Activated CD4-positive, alpha-beta memory T cell treated with anti-CD3 and anti-CD28 coated beads, Interleukin-2, amount 10 ng/mL, durations not matched to agents 7 days and 5 days (primary cell): ENCODE measurements at places on chromosomes 6 and 20. TPM values are rescaled to one million over a fixed set of nuclear protein-coding genes. Genes with fewer than 3 reads are reported as not detected.
A peak's percentile ranks its signal among the peaks of the same experiment; 100 is the strongest.

The PACSIN1 gene
- 1.8 TPM for total RNA-seq

DNA sequence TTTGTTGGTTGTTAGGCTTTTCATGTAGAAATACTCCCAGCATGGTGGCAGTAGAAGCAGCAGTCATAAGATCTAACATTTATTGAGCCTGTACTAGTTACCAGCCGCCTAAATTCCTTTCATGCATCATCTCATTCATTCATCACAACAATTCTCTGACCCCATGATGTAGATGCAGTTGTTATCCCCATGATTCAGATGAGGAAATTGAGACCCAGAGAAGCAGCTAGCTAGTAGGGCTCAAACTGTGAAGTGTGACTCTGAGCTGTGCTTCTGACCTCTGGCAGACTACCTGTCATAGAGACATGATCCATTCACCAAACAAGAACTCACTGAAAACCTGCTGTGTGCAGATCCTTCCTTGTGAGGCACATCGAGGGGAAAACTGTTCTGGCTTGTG, 16.9 kb downstream of the RREB1 start:
- no peak for DNase-seq

The ACTL10 gene
- 3.7 TPM for total RNA-seq

- DNase-seq = no peak
These were observed 194.7 kb upstream of the RSPO3 start for GRCh38 chr6:126923807-126924206.

DNA sequence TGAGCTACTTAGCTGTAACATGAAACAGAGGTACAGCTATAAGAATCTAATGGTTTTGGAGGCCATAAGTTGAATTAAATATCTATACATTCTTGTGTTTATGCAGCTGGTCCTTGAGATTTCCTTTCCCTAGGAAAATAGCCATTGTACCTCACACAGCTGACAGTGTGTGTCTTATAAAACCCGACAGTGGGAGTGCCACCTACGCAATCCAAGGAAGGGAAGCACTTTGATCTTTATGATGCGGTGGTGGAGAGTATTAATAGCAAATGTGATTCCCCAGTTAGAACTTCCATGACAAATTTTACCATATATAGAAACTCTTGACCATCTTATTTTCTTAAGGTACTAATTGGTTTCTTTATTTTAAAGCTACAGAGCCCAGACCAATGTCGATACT, 149.5 kb downstream of the TMEM200A start:
- no peak for DNase-seq

GRCh38 chr6:159110013-159110412, 59.2 kb upstream of the FNDC1 start:
- peak; percentile 41 for DNase-seq

The DSP gene
- total RNA-seq = 0.15 TPM

DNA sequence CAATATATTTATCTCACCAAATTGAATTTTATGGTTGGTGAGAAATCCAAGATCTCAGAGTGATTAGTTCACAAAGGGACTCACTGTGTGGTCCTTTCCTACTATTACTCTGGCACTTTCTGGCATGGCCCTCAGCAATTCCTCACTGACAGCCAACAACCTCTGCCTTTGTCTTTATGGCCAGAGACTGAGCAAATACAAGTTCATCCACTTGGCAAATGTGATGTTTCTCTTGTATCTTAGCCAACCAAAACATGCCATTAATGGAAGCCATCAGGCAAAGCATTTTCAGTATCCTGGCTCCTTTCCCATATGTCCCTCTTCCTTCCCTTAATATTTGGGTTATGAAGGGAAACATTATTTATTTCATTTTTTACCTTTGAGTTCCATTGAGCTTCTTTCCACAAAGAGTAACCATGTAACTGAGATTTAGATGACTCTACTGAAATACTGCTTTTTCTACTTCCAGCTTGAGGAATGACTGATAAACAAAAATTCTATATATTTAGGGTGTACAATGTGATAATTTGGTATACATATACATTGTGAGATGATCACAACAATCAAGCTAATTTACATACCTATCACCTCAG, 30.8 kb upstream of the SMLR1 start:
- no peak for DNase-seq

- DNase-seq = peak; percentile 38
These were observed 10.2 kb upstream of the FOXF2 start for GRCh38 chr6:1379017-1379787.

DNA sequence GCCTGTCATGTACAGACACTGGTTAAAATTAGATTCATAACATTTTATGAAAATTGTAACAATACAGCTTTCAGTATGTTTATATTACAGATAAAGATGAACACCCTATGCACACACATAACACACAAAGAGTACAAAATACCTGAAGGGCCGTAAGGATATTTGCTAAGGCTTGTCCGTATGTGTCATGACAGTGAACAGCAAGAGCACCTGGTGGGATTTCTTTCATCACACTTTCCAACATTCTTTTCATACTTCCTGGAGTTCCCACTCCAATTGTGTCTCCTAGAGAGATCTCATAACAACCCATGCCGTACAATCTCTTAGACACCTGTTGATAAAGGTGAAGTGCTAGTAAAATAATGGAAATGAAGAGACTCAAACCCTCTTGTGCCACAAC, 83.7 kb downstream of the HMGCLL1 start:
- DNase-seq = no peak

The CBLN4 gene
- not detected for total RNA-seq

GRCh38 chr6:25922301-25922700, 8.2 kb downstream of the SLC17A2 start:
- DNase-seq = no peak

- DNase-seq = no peak
These were observed 101.9 kb downstream of the CDH26 start for GRCh38 chr20:60060006-60060557.

- no peak for DNase-seq
These were observed 115.8 kb upstream of the HMGCLL1 start for GRCh38 chr6:55694759-55695158.

The ARHGAP40 gene
- not detected for total RNA-seq

DNA sequence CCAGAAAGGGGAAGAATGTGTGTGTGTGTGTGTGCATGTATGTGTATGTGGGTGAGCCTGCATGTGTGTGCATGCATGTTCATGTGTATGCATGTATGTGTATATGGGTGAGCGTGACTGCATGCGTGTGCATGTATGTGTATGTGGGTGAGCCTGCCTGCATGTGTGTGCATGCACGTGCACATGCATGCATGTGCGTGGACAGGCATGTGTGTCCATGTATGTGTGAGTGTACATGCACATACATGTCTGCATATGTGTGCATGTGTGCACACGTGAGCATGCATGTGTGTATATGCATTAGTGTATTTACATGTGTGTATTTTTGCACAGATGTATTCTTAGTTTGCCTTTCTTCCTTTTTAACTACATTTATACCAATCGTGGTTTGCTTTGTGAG, 601.5 kb downstream of the QKI start:
- no peak for DNase-seq

DNA sequence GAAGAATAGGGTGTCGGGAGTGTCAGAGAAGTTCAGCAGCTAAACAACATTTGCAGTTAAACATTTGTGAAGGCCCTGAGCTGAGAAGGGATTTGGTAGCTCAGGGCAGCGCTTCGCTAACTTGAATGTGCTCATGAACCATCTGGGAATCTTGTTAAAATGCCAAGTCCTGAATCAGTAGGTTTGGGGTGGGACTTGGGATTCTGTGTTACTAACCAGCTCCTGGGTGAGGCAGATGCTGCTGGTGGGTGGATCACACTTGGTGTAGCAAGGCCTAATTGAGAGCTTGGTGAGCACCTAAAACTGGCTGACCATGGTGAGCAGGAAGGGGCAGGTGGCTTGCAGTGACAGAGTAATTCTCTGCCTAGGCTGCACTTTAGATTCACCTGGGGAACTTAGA, 5.9 kb downstream of the PTPRA start:
- no peak for DNase-seq
